ENCODE measurements at places on chromosomes 13 and 19. TPM values are rescaled to one million over a fixed set of nuclear protein-coding genes. Genes with fewer than 3 reads are reported as not detected.

DNA sequence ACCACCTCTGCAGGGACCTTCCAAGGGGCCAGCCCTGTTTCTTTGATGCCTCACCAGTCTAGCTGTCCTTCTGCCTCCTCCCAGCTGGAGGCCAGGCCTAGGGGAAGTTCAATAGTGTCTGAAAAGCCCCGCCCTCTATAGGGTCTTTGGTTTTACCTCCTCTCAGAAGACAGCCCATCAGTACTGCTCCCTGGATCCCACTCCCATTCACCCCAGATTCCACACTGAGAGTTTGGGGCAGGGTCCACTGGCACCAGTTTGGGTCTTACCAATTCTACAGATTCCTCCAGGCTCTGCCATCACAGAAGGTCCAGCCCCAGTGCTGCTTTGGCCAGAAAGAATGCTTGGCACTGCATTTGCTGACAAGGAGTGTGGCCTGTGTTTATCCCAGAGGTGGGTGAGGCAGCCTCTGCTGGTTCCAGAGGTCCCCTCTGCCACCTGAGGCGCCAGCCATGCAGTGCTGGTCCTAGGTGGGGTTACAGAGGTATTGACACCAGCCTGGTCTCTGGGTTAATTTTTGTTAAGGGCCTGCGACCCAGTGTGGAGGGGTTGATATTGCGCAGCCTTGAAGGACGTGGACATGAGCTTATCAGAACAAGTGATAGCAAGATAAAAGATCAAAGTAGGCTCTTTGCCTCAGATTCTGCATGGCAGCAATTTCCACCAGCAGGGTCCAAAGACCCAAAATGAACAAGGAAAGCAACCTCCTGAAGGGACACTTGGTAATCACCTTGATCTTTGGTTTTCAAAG is 41.4 kb upstream of the IGSF23 start:
- peaks cover 6% of the 10 kb centered on the region for H3K27me3 ChIP-seq
- H3K27ac ChIP-seq = no peak overlapping the region
- no peaks in the 10 kb centered on the region for H3K36me3 ChIP-seq
- H3K4me3 ChIP-seq = no peak overlapping the region

DNA sequence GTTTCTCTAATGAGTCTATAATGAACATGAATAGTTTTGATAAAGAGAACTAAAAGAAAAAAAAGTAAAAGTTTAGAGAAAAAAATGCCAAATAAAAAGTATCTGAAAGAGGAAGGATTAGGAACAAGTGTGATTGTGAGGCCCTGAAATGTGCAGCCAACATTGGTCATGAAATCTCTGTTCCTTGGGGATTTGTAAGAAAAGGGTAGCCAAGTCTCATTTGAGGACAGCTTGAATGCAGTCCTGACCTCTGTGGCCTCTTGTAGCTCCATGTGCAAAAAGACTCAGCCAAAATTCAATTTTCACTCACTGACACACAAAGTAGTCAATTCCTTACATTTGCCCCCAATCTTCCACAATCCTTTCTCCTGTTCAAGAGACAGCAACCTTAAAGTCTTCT is 167.9 kb downstream of the KLF12 start:
- H3K4me3 ChIP-seq = no peak overlapping the region
- no peaks in the 10 kb centered on the region for H3K27me3 ChIP-seq
- no peaks in the 10 kb centered on the region for H3K36me3 ChIP-seq
- H3K27ac ChIP-seq = no peak overlapping the region
- peak; percentile 36 for DNase-seq
- peaks cover 44% of the 10 kb centered on the region for H3K4me1 ChIP-seq

GRCh38 chr13:106187101-106187500 is 348.4 kb downstream of the EFNB2 start:
- DNase-seq = no peak
- H3K27ac ChIP-seq = no peak overlapping the region
- H3K4me3 ChIP-seq = no peak overlapping the region
- H3K36me3 ChIP-seq = no peaks in the 10 kb centered on the region
- no peaks in the 10 kb centered on the region for H3K27me3 ChIP-seq

GRCh38 chr19:31461814-31462539 is 112.7 kb upstream of the TSHZ3 start:
- no peak overlapping the region for H3K4me3 ChIP-seq
- DNase-seq = no peak
- no peaks in the 10 kb centered on the region for H3K4me1 ChIP-seq
- H3K36me3 ChIP-seq = no peaks in the 10 kb centered on the region
- H3K27me3 ChIP-seq = no peaks in the 10 kb centered on the region

DNA sequence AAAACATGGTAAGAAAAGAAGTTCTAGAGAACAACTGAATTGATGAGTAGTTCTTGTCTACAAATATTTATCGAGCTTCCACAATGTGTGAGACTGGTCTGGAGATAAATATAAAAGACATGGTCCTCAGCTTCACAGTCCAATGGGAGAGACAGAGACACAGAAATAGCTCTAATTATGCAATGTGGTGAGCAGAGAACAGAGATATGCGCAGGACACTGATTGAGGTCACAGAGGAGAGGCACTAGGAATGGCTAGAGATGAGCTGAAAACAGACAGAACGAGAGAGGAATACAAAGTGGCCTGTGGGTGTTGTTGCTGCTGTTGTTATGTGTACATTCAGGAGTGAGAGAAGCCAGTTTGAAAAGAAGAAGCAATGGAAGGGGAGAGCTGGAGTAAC is 53.2 kb downstream of the GPALPP1 start:
- H3K4me3 ChIP-seq = no peak overlapping the region
- H3K27me3 ChIP-seq = no peaks in the 10 kb centered on the region
- H3K27ac ChIP-seq = peak overlapping the region; percentile 2
- no peaks in the 10 kb centered on the region for H3K36me3 ChIP-seq

DNA sequence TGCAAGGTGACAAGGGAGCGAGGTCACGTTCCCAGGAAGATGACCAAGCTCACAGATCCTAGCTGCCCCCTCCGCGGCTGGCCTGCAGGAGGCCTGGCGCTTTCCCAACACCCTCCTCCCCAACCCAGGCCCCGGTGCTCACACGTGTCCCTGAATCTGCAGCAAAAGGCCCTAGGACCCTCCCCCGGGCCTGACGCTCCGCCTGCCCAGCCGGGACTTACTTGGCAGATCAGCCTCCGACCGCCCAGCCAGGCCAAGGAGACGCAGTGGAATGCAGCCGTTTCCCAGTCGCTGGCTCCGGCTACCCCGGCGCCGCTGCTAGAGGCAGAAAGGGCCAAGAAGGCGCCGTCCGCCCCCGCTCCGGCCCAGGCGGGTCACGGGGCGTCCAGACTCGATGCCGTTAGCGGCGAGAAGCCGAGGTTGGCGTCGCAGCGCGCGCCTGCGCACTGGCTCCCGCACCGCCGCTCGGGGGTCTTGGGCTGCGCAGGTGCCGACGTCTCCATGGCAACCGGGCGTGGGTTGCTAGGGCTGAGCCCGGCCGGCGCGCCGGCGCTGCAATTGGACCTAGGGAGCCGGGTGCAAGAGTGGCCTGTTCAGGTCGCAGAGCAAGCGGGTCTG is at the start of gene PNMA8A:
Gene PNMA8A, minus strand, starts transcription at position 448 of the 618 bp plus-strand sequence. CDS start 528 bp downstream, outside the sequence.
- H3K4me1 ChIP-seq = peaks cover 15% of the 10 kb centered on the region
- H3K36me3 ChIP-seq = no peaks in the 10 kb centered on the region
- H3K27ac ChIP-seq = peak within 1 kb of the TSS; percentile 59
- no peaks in the 10 kb centered on the region for H3K27me3 ChIP-seq

- H3K36me3 ChIP-seq = peaks cover 21% of the 10 kb centered on the region
- DNase-seq = no peak
- H3K27ac ChIP-seq = no peak overlapping the region
Measured at GRCh38 chr19:47351548-47351947, 2.4 kb downstream of the DHX34 start.

DNA sequence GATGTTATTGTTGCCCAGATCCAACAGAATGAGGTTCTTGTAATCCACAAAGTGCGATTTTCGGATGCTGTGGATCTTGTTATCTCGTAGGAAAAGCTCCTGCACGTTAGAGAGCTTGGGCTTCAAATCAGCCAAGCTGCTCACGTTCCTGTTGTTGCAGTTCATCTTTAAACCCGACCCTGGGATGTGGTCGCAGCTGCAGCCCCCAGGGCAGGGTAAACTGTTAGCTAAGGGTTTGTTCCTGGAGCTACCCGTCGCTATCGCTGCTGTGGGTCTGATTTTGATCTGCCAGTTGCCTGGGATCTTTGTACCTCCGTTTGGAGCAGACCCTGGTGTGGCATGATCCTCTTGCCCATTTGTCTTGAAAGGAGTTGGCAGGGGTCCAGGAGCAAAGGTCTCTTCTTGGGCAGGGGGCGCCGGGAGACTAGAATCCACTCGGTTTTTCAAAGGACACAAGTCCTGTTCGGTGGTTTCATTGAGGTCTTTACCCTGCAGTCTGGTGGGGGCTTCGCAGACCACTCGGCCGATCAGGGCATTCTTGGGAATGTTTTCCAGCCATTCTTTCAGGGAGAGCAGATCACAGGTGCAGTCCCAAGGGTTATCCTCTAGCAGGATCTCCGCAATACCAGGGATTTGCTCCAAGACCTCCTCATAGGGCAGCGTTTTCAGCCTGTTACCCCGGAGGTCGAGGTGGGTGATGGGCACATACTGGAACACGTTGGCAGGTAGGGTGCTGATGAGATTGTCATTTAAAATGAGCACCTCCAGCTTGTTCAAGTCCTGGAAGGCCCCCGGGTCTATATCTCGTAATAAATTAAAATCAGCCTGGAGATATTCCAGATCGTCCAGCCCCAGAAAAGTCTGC is 1.8 kb downstream of the SLITRK1 start:
- no peaks in the 10 kb centered on the region for H3K4me1 ChIP-seq
- H3K36me3 ChIP-seq = no peaks in the 10 kb centered on the region
- no peak for DNase-seq
- H3K27ac ChIP-seq = no peak overlapping the region
- no peak overlapping the region for H3K4me3 ChIP-seq

- peaks cover 5% of the 10 kb centered on the region for H3K27me3 ChIP-seq
- H3K4me1 ChIP-seq = peaks cover 3% of the 10 kb centered on the region
- no peak overlapping the region for H3K4me3 ChIP-seq
- DNase-seq = peak; percentile 81
Measured at GRCh38 chr19:5536337-5536894, 31.3 kb downstream of the TINCR start.

The PRODH2 gene
- polyA plus RNA-seq = not detected

The KCNRG gene
- polyA plus RNA-seq = 0.15 TPM

The DIRAS1 gene
- 168 TPM for polyA plus RNA-seq

The ZNF235 gene
- polyA plus RNA-seq = 1.7 TPM
